Smooth muscle cell of the pulmonary artery (primary cell): ENCODE measurements at places on chromosomes 12 and 14. TPM values are rescaled to one million over a fixed set of nuclear protein-coding genes. Genes with fewer than 3 reads are reported as not detected.

The HHIPL1 gene
- total RNA-seq: 15.0 and 24.1 TPM in 2 replicates

The LRTM2 gene
- not detected in 2 replicates for total RNA-seq

The PPFIA2 gene
- 2.6 and 4.6 TPM in 2 replicates for total RNA-seq

The ESR2 gene
- total RNA-seq: 0.07 and 0.33 TPM in 2 replicates

The TRIM9 gene
- 0.39 and 0.73 TPM in 2 replicates for total RNA-seq

The CCNT1 gene
- total RNA-seq: 25.7 and 27.6 TPM in 2 replicates

The RERG gene
- total RNA-seq: 0.65 and 2.1 TPM in 2 replicates

The APOLD1 gene
- 3.5 and 22.0 TPM in 2 replicates for total RNA-seq

The LMNTD1 gene
- total RNA-seq: 0.39 and 0.63 TPM in 2 replicates

The TMEM253 gene
- total RNA-seq: 0.13 TPM in 1 of 2 replicates, not detected in the other

The FAM90A1 gene
- total RNA-seq: 0.13 TPM in 1 of 2 replicates, not detected in the other

The SRRM4 gene
- not detected in 2 replicates for total RNA-seq

The APOF gene
- not detected in 2 replicates for total RNA-seq

The TROAP gene
- 2.4 and 3.4 TPM in 2 replicates for total RNA-seq

The ASPG gene
- total RNA-seq: 0.07 TPM in 1 of 2 replicates, not detected in the other

The PTPRQ gene
- total RNA-seq: 0.13 and 0.86 TPM in 2 replicates

The SAMD15 gene
- total RNA-seq: 1.4 and 1.7 TPM in 2 replicates

The EID3 gene
- 8.9 and 14.2 TPM in 2 replicates for total RNA-seq

The MIP gene
- 0.13 TPM in 1 of 2 replicates, not detected in the other for total RNA-seq
